ENCODE measurements at places on chromosomes 11 and 22. TPM values are rescaled to one million over a fixed set of nuclear protein-coding genes. Genes with fewer than 3 reads are reported as not detected.

- H3K36me3 ChIP-seq = peaks cover 5% of the 10 kb centered on the region
- DNase-seq = peak; percentile 35
- H3K4me3 ChIP-seq = no peak overlapping the region
- peaks cover 30% of the 10 kb centered on the region for H3K4me1 ChIP-seq
- H3K27ac ChIP-seq = no peak overlapping the region
These were observed 743 bp downstream of the USP47 start for GRCh38 chr11:11842421-11843008.

GRCh38 chr11:48005831-48006270, 25.5 kb downstream of the PTPRJ start:
- peaks cover 47% of the 10 kb centered on the region for H3K4me1 ChIP-seq
- H3K27ac ChIP-seq = peak overlapping the region; percentile 99
- no peaks in the 10 kb centered on the region for H3K27me3 ChIP-seq
- no peak for DNase-seq

DNA sequence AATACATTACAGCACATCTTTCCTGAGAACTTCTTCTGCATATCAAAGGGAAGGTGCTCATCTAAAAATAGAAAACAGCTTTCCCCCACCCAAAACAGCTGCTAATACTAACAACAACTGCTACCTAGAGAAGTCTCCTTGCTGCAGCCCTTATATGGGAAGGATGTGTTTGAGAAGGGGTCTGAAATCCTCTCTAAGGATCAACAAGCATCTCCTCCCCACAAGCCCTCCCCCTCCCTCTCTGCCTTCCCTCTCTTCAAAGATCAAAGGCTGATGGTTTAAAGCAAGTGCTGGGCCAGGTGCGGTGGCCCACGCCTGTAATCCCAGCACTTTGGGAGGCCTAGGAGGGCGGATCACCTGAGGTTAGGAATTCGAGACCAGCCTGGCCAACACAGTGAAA, 33.5 kb downstream of the SCUBE2 start:
- H3K4me1 ChIP-seq = peaks cover 5% of the 10 kb centered on the region
- H3K27me3 ChIP-seq = peaks cover 14% of the 10 kb centered on the region
- no peak for DNase-seq
- H3K27ac ChIP-seq = no peak overlapping the region
- no peak overlapping the region for H3K4me3 ChIP-seq
- H3K36me3 ChIP-seq = peaks cover 5% of the 10 kb centered on the region

- H3K27ac ChIP-seq = no peak overlapping the region
- peaks cover 11% of the 10 kb centered on the region for H3K4me1 ChIP-seq
- peaks cover 8% of the 10 kb centered on the region for H3K36me3 ChIP-seq
- no peak overlapping the region for H3K4me3 ChIP-seq
These were observed 6.9 kb downstream of the TNNT3 start for GRCh38 chr11:1926156-1927025.

DNA sequence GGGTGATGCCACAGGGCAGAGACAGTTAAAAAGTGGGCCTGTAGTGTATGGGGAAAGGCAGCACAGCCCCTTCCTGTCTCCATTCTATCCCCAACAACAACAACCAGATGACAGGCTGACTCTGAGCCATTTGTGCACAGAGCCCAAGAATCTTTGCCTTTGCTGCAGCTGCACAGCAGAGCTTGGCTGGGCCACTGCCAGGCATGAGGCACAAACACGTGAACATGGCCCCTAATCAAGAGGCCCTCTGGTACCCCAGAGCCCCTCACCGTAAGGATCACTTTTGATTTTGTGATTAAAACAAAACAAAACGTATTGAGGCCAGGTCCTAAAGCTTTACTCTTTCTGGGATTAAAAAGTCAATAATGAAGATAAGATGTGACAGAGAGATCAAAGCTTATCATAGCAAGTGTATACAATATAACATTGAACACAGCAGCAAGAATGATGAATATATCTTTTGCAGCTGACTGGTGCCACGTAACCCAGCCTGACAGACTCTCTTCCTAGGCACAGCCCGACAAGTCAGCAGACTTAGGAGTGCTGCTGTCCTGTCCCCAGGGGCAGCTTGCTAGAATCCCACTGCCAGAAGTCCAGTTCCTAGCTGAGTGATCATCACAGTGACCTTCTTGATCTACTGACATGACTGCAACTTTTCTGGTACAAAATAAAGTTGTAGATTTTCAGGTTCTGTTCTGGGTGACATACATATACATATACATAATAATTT, 117.8 kb downstream of the SERGEF start:
- H3K4me1 ChIP-seq = no peaks in the 10 kb centered on the region
- no peak overlapping the region for H3K27ac ChIP-seq
- DNase-seq = no peak
- H3K36me3 ChIP-seq = no peaks in the 10 kb centered on the region
- H3K27me3 ChIP-seq = no peaks in the 10 kb centered on the region

GRCh38 chr11:77140231-77140851, 12.3 kb downstream of the MYO7A start:
- no peak overlapping the region for H3K27ac ChIP-seq
- peaks cover 26% of the 10 kb centered on the region for H3K4me1 ChIP-seq
- no peak for DNase-seq
- H3K36me3 ChIP-seq = peaks cover 2% of the 10 kb centered on the region
- H3K4me3 ChIP-seq = no peak overlapping the region

DNA sequence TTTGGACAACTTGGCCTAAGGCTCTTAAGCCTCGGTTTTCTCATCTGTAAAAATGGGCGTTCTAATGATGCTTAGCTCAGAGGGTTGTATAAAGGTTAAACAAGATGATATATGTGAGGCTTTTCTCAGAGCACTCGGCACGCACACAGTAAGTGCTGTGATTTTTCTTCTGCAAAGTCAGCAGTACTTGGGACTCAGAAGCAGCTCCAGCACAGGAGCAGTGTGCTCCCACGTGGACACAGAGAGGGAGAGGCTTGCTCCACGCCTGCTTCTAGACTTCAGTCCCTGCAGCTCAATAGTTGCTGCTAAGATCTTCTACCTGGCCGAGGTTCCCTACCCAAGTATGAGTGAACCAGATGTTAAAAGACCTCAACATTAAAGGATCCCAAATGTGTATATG, 39.9 kb upstream of the PHF21A start:
- peaks cover 11% of the 10 kb centered on the region for H3K36me3 ChIP-seq
- DNase-seq = no peak
- no peak overlapping the region for H3K27ac ChIP-seq
- H3K4me1 ChIP-seq = peaks cover 3% of the 10 kb centered on the region

- H3K4me3 ChIP-seq = no peak overlapping the region
- H3K36me3 ChIP-seq = peaks cover 3% of the 10 kb centered on the region
- H3K27me3 ChIP-seq = no peaks in the 10 kb centered on the region
- peak overlapping the region; percentile 4 for H3K27ac ChIP-seq
- no peak for DNase-seq
These were observed 5.2 kb downstream of the SCYL1 start for GRCh38 chr11:65530157-65530496.

GRCh38 chr22:24016156-24016555, 5.1 kb downstream of the CABIN1 start:
- H3K27ac ChIP-seq = no peak overlapping the region
- H3K4me1 ChIP-seq = peaks cover 22% of the 10 kb centered on the region
- no peaks in the 10 kb centered on the region for H3K27me3 ChIP-seq
- DNase-seq = no peak

DNA sequence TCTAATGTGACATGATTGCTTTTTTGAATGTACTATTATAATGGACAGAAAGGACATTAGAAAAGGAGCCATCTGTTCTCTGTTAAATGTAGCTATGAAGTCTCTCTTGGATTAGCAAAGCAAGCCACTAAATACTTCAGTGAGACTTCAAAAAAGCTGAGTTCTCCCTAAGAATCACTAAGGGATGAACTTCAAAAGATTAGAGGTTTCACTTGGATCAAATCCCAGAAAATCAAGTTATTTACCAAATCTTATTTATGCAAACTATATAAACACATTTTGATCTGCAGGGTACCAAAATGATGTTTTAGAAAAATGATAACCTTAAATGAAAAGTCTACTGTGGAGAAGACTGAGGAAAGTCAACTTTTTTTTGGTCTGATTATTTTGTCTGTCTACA, 82.1 kb upstream of the MTMR2 start:
- no peaks in the 10 kb centered on the region for H3K27me3 ChIP-seq
- no peaks in the 10 kb centered on the region for H3K36me3 ChIP-seq

DNA sequence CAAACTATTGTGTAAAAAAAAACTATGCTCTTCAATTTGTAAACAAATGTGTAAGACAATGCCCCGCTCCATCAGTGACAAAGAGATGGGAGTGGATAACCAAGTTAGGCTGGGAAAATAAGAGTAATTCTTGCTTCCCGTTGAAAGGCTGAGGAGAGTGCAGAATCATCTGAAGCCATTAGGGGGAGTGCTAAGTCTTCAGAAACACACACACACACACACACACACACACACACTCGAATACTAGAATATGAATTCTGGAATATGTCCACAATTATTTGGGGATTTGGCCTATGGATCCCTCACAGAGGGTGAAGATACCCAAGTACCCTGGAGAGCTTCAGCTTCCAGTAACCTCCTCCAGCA, 27.8 kb upstream of the ROBO3 start:
- peak overlapping the region; percentile 49 for H3K27ac ChIP-seq
- peaks cover 66% of the 10 kb centered on the region for H3K27me3 ChIP-seq
- no peak overlapping the region for H3K4me3 ChIP-seq
- peaks cover 13% of the 10 kb centered on the region for H3K4me1 ChIP-seq
- DNase-seq = no peak
- peaks cover 3% of the 10 kb centered on the region for H3K36me3 ChIP-seq

DNA sequence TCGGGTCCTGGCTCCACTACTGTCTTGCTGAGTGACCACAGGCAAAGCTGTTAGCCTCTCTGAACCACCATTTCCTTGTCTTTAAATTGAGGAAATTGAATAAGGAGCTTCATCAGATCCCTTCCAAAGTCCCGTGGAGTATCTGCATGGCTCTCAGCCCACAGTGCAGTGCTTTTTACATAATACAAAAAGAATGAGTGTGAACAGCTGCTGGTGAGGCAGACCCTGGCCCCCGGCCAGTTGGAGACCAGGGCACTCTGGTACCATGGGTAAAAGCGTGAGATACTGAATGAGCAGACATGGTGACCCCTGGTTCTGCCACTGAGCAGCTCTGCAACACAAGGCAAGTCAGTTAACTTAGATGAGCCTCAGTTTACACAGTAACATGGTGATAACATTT, 86.8 kb downstream of the GALNT18 start:
- no peak overlapping the region for H3K4me3 ChIP-seq
- H3K36me3 ChIP-seq = no peaks in the 10 kb centered on the region
- H3K27me3 ChIP-seq = peaks cover 30% of the 10 kb centered on the region
- H3K27ac ChIP-seq = no peak overlapping the region
- H3K4me1 ChIP-seq = no peaks in the 10 kb centered on the region
- no peak for DNase-seq

- no peaks in the 10 kb centered on the region for H3K4me1 ChIP-seq
- H3K36me3 ChIP-seq = no peaks in the 10 kb centered on the region
- H3K27ac ChIP-seq = no peak overlapping the region
- DNase-seq = no peak
These were observed 44.0 kb downstream of the SMIM38 start for GRCh38 chr11:69199583-69200315.

- no peak overlapping the region for H3K4me3 ChIP-seq
- no peaks in the 10 kb centered on the region for H3K27me3 ChIP-seq
- no peak overlapping the region for H3K27ac ChIP-seq
- H3K4me1 ChIP-seq = no peaks in the 10 kb centered on the region
- DNase-seq = no peak
These were observed 106.4 kb upstream of the TENM4 start for GRCh38 chr11:79547256-79547655.

GRCh38 chr11:19344661-19345518, 104.1 kb upstream of the E2F8 start:
- peaks cover 81% of the 10 kb centered on the region for H3K27me3 ChIP-seq
- peaks cover 9% of the 10 kb centered on the region for H3K36me3 ChIP-seq
- DNase-seq = no peak
- peaks cover 7% of the 10 kb centered on the region for H3K4me1 ChIP-seq
- H3K4me3 ChIP-seq = no peak overlapping the region

GRCh38 chr11:1728931-1729691, 21.3 kb downstream of the IFITM10 start:
- peaks cover 79% of the 10 kb centered on the region for H3K27me3 ChIP-seq
- H3K27ac ChIP-seq = no peak overlapping the region
- DNase-seq = no peak
- peak overlapping the region; percentile 64 for H3K4me3 ChIP-seq
- peaks cover 10% of the 10 kb centered on the region for H3K4me1 ChIP-seq
- peaks cover 3% of the 10 kb centered on the region for H3K36me3 ChIP-seq

- H3K27ac ChIP-seq = no peak overlapping the region
- H3K36me3 ChIP-seq = no peaks in the 10 kb centered on the region
- H3K27me3 ChIP-seq = peaks cover 30% of the 10 kb centered on the region
- DNase-seq = no peak
These were observed 43.8 kb upstream of the LYVE1 start for GRCh38 chr11:10611979-10612862.

DNA sequence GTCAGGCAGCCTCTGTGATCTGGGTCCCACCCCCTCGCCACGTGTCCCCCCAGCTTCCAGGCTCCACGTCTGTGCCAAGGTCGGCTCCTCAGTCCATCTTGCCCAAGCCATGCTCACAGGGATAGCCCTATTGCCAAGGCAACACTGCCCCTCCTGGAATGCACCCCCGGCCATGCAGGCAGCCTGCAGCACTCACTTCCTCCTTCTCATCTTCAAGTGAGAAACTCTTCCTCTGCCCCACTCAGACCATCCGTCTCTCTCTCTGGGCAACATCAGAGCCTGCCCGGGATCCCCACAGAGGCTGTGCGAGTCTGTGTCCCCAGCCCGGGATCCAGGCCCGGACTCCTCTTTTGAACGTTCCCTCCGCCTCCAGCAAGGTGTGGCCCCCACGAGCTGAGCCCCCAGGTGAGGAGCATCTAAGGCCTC, 852.3 kb downstream of the BRD1 start:
- no peaks in the 10 kb centered on the region for H3K36me3 ChIP-seq
- no peak overlapping the region for H3K27ac ChIP-seq
- H3K27me3 ChIP-seq = peaks cover 59% of the 10 kb centered on the region
- H3K4me3 ChIP-seq = no peak overlapping the region
- DNase-seq = no peak

GRCh38 chr11:127055236-127055635, 54.7 kb upstream of the KIRREL3 start:
- H3K27me3 ChIP-seq = no peaks in the 10 kb centered on the region
- no peak for DNase-seq
- no peaks in the 10 kb centered on the region for H3K36me3 ChIP-seq
- no peak overlapping the region for H3K27ac ChIP-seq
- no peak overlapping the region for H3K4me3 ChIP-seq

OVOL1 gene
- 0.39 TPM for total RNA-seq

OR5T1 gene
- total RNA-seq = not detected

SEC14L2 gene
- total RNA-seq = 37.2 TPM

MUC6 gene
- not detected for total RNA-seq

FDXACB1 gene
- total RNA-seq = 2.5 TPM

MS4A7 gene
- 4.7 TPM for total RNA-seq

CFAP300 gene
- not detected for total RNA-seq

All from T-helper 17 cell (primary cell).